ENCODE measurements at places on chromosomes 11 and 22. TPM values are rescaled to one million over a fixed set of nuclear protein-coding genes. Genes with fewer than 3 reads are reported as not detected.

GRCh38 chr11:72009156-72009555, 10.4 kb downstream of the IL18BP start:
- no peak for DNase-seq
- no peaks in the 10 kb centered on the region for H3K27me3 ChIP-seq
- H3K36me3 ChIP-seq = peaks cover 28% of the 10 kb centered on the region
- peaks cover 7% of the 10 kb centered on the region for H3K4me1 ChIP-seq
- H3K4me3 ChIP-seq = no peak overlapping the region

DNA sequence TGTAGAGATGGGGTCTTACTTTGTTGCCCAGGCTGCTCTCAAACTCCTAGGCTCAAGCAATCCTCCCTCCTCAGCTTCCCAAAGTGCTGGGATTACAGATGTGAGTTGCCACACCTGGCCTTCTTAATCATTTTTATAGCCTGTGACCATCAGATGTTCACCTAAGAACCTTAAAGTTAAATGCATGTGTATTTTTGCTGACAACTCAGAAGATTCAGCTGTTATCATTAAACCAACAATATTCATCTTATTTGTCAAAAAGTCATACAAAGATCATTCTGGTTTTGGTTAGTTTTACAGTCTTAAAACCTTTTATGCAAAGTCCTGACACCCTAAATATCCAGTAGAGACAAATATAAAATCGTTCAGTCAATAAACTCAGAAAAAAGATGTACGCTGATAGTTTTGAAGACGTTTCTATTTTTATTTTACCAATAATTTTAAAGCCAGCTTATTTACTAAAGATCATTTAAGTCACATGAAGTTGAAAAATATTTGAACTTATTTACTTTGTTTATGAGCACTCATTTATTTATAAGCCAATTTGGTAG, 22.2 kb downstream of the CLDN5 start:
- H3K4me3 ChIP-seq = no peak overlapping the region
- H3K4me1 ChIP-seq = peaks cover 16% of the 10 kb centered on the region
- H3K27ac ChIP-seq = no peak overlapping the region
- no peaks in the 10 kb centered on the region for H3K27me3 ChIP-seq
- peaks cover 6% of the 10 kb centered on the region for H3K36me3 ChIP-seq

DNA sequence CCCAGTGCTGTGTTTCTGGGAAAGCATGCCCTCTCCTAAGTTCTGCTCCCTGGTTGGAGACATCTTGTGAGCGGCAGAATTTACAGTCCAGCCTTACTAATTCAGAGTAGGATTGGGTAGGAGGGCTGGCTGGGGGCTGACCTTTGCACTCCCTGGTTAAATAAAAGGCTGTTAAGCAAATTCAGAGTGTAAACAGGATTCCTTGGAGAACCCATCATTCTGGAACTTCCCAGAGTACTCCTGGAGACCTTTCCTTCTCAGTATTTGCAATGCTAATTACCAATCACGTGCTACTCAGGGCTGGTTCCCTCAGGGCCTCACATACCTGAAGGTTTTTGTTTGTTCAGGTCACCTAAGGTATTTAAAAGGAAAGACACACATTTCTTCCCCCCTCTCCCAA, 340.2 kb downstream of the TBC1D22A start:
- H3K27ac ChIP-seq = no peak overlapping the region
- H3K4me1 ChIP-seq = peaks cover 18% of the 10 kb centered on the region
- DNase-seq = no peak
- no peaks in the 10 kb centered on the region for H3K36me3 ChIP-seq
- H3K4me3 ChIP-seq = no peak overlapping the region

GRCh38 chr11:126186025-126186698, 25.3 kb downstream of the RPUSD4 start:
- H3K4me3 ChIP-seq = no peak overlapping the region
- no peaks in the 10 kb centered on the region for H3K27me3 ChIP-seq
- H3K4me1 ChIP-seq = peaks cover 4% of the 10 kb centered on the region
- DNase-seq = no peak
- H3K27ac ChIP-seq = no peak overlapping the region

- no peaks in the 10 kb centered on the region for H3K27me3 ChIP-seq
- H3K4me1 ChIP-seq = peaks cover 33% of the 10 kb centered on the region
- peak; percentile 81 for DNase-seq
- no peaks in the 10 kb centered on the region for H3K36me3 ChIP-seq
Observed at GRCh38 chr22:31082606-31083376, 1.7 kb downstream of the SMTN start.

DNA sequence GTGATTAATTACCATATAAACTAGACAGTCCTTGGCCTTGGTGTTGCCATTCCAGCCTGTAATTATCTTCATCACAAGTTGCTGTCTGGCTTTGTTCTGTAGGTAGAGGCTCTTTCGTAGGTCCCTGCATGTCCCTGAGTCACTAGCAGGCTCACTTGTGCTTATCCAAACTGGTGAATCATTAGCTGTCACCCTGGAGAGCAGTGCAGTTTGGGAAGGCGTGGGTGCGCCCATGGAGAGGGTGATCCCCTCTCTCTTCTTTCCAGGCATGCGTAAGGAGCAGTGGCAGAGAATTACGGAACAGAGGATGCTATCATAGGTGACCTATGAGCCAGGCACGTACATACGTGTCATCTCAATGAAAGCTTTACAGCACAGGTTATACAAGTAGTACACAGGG, 11.0 kb upstream of the EHF start:
- H3K27ac ChIP-seq = no peak overlapping the region
- no peak overlapping the region for H3K4me3 ChIP-seq
- H3K36me3 ChIP-seq = no peaks in the 10 kb centered on the region

OR5P2 gene
- not detected for total RNA-seq

GRCh38 chr11:127805771-127806170, 781.6 kb downstream of the ETS1 start:
- no peak overlapping the region for H3K27ac ChIP-seq
- H3K36me3 ChIP-seq = no peaks in the 10 kb centered on the region

DNA sequence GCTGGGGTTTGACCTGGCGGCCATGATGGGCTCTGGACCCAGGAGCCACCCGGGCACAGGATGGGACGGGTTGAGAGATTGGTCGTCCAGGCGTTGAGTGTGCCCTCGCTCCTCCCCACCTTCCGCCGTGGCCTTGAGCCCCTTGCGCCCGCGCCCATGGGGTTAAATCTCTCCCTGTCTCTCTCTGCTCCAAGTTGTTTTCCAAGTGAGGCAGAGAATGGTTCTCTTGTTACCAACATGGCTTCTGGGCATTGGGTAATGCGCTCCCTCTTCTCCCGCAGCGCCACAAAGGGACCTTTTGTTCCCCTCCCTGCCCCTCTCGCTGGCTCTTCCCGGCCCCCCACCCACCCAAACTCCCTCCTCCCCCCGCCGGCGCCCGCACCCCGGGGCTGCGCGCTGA, 18.8 kb upstream of the PICK1 start:
- H3K4me3 ChIP-seq = no peak overlapping the region
- no peaks in the 10 kb centered on the region for H3K36me3 ChIP-seq
- no peaks in the 10 kb centered on the region for H3K4me1 ChIP-seq
- no peaks in the 10 kb centered on the region for H3K27me3 ChIP-seq
- no peak overlapping the region for H3K27ac ChIP-seq

GRCh38 chr11:63951779-63952536, 13.2 kb downstream of the NAA40 start:
- peak; percentile 33 for DNase-seq
- H3K27ac ChIP-seq = peak overlapping the region; percentile 79
- peaks cover 9% of the 10 kb centered on the region for H3K36me3 ChIP-seq
- peak overlapping the region; percentile 0 for H3K4me3 ChIP-seq
- no peaks in the 10 kb centered on the region for H3K27me3 ChIP-seq

Data from activated T-cell treated with anti-CD3 and anti-CD28 coated beads, Interleukin-2, amount 50 U/mL, for 72 hours (primary cell).